ENCODE measurements at places on chromosomes 13 and 19.

GRCh38 chr19:20060282-20060681, 17.5 kb upstream of the ZNF90 start:
- DNase-seq, result no peak

DNA sequence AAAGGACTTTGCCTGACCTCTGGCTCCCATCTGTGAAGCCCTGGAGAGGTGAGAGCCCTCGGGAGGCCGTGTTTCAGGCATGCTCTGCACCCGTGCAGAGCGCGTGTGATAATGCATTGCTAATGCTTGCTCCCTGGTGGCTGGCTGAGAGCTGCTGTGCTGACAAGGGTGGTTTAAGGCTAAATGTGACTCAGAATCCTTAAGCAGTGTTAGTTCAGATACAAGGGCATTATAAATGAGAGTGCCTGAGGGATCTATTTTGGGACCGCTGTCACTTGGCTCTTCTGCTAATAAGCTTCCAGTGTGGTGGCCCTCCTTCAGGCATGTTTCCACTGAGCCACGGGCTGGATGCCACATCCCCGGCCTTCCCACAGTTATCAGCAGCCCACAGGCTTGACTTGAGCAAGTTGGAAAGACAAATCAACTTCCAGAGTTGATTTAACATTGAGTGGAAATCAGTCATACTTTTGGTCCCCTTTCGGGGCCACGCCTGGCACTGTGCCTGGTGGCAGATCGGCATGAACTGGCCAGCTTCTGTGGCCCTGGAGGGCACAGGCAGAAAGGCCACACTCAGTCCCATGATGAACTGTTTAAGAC, 17.0 kb downstream of the ALOX5AP start:
- DNase-seq, result no peak

GRCh38 chr19:35587321-35587720, 1.3 kb downstream of the PMIS2 start:
- DNase-seq, result no peak

GRCh38 chr19:45166723-45167252, 6.0 kb upstream of the NKPD1 start:
- DNase-seq, result no peak

DNA sequence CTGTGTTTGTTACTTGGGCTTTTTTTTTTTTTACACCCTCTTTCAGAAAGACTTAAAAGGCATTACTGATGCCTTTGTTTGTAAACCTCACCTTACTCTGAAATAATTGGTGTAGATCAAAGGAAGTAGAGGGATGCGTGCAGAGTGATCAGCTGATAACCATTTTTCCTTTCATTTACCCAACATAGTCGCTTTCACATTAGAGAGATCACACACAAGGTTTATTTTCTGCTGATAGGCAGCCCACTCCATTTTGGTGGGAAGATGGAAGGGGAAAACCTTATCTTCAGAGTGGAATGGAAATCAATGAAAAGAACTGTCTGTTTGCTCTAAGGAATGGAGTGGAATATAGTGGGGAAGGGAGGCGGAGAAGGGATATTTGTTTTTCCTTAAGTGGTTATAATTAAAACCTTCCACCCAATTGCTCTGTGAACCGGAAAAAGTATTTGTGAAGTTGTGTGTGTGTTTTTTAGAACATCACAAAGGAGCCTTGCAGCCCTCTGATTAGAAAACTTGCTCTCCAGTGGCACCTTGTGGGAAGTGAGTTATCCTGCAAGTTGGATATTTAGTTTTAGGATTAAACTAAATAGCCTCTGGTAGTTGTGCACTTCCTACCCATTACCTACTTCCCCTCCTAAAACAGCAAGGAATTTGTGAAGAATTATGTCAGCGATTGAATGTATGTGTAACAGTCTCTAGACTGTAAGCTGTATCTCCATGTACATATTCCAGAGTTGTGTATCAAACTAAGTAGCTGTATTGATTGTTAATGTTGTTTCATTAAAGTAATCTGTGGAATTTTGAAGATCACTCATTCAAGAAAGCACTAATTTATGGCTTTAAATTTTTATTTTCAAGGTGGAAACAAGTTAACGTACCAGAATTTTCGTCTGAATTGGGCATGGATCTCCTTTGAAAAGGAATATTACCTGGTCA, 76.8 kb downstream of the FREM2 start:
- no peak for DNase-seq

DNA sequence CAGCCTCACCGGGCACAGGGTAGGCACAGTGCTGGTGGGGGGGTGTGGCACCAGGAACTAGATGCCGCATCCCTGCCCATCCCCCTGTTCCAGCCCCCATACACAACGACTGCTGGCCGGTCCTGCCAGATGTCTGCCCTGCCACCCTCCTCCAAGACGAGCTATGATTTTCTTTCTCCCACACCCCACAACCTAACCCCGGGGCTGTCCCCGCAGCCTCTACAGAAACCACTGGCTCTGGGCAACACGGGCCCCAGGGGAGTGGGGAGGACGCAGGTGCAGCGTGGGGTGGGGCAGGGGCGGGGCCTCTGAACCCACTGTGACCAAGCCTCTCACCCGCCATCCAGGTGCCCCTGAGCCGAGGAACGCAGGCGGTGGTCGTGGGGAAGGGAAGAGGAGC, 15.5 kb downstream of the PGLS start:
- no peak for DNase-seq

GRCh38 chr19:13301627-13302334, 151.6 kb downstream of the IER2 start:
- no peak for DNase-seq

- no peak for DNase-seq
Measured at GRCh38 chr19:47057328-47057727, 8.9 kb upstream of the TMEM160 start.

- DNase-seq, result no peak
Measured at GRCh38 chr19:47377801-47378200, 28.7 kb downstream of the DHX34 start.

DNA sequence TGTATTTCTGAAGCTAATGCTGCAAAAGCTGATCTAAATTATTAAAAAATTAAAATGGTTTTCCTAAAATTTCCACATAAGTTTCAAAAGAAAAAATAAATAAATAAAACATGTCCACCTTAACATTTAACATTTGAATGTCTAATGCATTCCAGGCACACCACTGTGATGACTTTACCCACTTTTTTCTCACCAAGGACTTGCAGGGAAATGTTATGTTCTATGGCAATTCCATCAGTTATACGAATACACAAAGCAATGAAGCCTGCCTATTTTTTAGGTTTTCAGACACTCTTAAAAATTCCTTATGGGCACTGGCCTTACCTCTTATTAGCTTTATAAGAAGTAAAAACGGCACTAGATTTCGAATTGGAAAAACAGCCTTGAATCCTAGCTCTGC, 10.2 kb downstream of the TSC22D1 start:
- DNase-seq, result no peak

DNA sequence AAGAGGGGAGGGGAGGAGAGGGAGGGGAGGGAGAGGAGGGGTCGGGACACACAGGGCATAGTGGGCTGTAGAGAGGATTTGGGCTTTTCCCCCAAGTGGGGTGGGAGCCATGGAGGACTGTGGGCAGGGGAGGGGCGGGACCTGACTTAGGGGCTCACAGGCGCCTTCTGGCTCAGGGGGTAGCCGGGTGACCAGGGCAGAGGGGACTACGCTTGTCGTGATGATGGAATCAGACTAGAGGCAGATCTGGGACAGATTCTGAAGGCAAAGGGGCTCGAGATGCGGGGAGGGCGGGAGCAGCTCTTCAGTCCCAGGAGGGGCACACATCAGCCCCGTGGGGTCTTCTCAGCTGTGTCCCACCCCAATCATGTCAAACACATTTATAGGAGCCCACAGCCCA, 13.5 kb downstream of the NDUFA11 start:
- no peak for DNase-seq

GRCh38 chr19:3733549-3734309, 25.5 kb downstream of the TJP3 start:
- no peak for DNase-seq

DNA sequence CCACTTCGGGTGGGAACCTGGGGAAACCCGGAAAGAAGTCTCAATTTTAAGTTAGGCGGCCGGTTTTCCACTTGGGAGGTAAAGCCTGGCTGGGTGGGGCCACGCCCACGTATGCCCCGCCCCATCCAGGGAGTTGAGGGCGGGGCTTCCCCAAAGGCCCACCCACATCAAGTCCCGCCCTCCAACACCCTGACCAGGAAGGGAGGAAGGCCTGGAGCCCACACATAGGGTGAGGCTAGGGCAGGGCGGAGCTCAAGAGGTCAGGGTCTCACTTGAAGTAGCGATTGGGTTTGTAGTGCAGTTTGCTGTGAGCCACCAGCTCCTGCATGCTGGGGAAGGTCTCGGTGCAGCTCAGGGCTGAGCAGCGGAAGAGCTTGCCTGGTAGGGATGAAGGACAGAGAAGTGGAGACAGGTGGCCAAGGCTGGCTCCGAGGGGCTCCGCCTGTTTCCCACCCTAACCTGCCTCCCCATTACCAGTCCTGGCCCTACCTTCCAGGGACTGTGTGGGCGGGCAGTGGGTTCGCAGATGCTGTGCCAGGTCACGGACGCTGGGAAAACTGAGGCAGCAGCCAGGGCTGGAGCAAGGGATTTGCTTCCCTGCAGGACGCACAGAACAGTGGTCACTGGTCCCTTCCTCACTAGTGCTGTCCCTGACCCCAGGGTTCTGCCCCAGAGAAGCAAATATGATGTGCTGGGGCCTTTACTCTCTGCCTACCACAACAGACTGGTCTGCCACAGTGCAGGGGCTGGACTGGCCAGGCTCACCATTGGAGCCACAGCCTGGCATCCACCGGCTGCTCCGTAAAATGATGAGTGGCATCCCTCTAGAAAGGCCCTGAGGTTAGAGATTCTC, 1.6 kb downstream of the ZNF414 start:
- DNase-seq, result no peak

All from dorsolateral prefrontal cortex (tissue), 122 donors.